NCI-H1092 treated with DMSO at 0.1 percent for 48 hours (cell line): ENCODE measurements at places on chromosomes 7 and 10.

GRCh38 chr7:130356121-130356875, 11.7 kb downstream of the CPA5 start:
- no peak for DNase-seq

DNA sequence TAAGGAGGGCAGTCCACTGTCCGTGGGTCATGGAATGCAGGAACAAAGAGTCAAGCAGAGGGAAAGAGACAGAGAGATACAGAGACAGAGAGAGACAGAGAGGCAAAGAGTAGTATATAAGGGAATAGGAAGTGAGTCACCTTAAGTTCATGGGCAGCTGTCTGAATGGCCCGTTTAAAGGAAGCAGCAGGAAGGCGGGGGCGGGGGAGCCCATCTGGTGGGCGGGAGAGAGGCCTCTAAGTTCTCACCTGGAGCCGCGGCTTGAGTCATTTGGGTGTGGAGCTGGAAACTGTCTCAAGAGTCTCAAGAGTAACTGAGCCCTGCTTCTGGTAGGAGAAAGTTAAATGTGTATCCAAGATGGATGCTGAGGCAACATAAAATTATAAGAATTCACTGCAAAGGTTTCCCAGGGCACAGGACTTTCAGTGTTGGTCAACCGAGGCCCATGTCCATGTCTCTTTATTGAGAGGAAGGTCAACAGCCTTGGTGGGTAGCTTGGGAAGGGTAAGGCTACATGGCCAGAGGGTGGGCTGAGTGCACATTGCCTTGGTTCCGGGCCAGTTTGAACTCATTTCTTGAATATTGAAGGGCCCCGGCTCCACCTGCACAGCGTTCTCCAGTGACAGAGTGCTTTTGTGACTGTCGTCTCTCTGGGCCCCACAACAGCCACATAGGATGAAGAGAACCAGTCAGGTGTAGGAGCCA, 85.5 kb upstream of the CACUL1 start:
- no peak for DNase-seq

DNA sequence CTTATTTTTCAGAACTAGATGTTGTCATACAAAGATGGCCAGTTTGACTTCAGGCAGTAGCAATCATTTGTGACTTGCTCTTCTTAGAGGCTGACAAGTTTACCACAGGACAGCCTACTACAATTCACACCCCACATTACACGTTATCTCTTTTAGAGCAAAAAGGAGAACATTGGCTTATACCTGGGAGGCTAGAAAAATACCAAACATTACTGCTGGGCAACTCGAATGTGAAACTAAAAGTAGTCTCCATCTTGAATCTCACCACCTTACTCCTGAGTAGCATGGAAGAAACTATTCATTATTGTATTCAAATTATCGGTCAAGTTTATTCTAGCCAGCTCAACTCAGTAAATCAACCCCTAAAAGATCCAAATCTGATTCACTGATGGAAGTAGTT, 90.7 kb upstream of the TMEM26 start:
- DNase-seq: no peak

- DNase-seq: peak; percentile 78
Measured at GRCh38 chr7:82605247-82605864, 161.8 kb upstream of the CACNA2D1 start.

DNA sequence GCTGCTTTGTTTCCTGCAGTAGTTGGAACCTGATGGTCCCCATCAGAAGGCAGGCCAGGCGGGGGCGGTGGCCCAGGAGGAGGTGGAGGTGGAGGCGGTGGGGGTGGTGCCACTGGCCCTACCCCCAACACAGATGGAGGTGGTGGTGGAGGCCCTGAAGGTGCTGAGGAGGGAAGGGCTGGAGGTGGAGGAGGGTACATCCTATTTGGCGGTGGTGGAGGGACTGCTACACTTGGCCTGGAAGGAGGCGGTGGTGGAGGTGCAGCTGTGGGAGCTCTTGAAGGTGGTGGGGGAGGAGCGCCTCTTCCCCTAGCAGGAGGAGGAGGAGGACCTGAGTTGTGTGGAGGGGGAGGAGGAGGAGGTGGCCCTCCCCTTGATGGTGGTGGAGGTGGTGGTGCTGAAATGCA, 36.8 kb downstream of the LMOD2 start:
- no peak for DNase-seq

GRCh38 chr10:130792096-130792845, 519.2 kb downstream of the TCERG1L start:
- no peak for DNase-seq

DNA sequence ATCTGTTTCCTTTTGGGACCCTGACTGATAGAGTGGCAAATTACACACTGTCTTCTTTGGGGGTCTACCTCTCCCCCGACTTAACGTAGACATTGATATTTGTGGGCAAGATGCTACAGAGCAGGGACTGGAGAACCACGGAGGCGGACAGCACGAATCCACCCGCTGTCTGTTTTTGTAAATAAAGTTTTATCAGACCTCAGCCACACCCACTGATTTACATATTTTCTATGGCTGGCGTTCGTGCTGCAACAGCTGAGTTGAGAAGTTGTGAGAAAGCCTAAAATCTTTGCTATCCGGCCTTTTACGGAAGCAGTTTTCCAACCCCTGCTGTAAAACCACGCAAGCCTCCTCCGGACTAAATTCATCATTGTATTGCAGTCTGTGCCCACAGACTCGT, 17.2 kb upstream of the SLC35B4 start:
- no peak for DNase-seq

DNA sequence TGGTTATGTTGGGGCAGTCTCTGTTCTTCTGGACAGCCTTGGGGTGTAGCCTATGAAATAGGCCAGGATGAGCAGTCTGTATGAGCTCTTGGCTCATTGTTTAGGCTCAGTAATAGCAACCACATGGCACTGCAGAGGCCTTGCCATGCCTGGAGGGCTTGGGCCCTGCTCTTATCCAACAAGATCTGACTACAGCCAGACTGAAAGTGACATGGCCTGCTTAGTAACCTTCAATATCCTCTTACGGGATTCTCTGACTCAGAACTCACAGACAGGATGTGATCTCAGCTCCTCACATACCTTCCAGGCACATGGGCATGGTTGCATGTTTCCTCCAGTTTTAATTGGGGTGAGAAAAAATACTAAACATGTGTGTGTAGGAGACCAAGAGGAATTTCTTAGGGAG, 289.3 kb downstream of the PTEN start:
- DNase-seq: no peak

GRCh38 chr10:66837990-66838389, 87.8 kb upstream of the LRRTM3 start:
- DNase-seq: no peak

- no peak for DNase-seq
Measured at GRCh38 chr10:33151344-33151864, 183.1 kb downstream of the NRP1 start.

- DNase-seq: no peak
Measured at GRCh38 chr10:2949948-2950354, 117.4 kb upstream of the PFKP start.

GRCh38 chr10:121823993-121824463, 103.8 kb downstream of the ATE1 start:
- peak; percentile 2 for DNase-seq

- DNase-seq: no peak
Measured at GRCh38 chr10:117727421-117727820, 184.9 kb downstream of the EMX2 start.

GRCh38 chr7:55177068-55177530, 158.3 kb downstream of the EGFR start:
- no peak for DNase-seq

GRCh38 chr7:45149606-45150005, 8.0 kb upstream of the RAMP3 start:
- DNase-seq: no peak

GRCh38 chr7:2231992-2232765, 566 bp downstream of the MAD1L1 start:
- peak; percentile 69 for DNase-seq

DNA sequence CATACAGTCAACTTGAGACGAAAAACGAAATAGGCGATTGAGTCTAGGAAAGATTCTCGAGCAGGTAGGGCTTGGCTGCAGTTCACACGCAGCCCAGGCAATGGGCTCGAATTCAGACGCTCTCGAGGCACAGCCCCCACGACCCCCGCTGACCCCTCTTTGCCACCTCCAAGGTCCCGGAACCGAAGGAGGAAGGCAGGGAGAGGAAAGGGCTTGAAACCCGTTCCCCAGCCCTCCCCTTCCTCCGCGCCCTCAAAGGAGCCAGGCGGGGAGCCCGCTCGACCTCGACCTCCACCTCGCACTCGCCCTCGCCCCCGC, 441 bp downstream of the CCDC186 start:
- peak; percentile 3 for DNase-seq

DNA sequence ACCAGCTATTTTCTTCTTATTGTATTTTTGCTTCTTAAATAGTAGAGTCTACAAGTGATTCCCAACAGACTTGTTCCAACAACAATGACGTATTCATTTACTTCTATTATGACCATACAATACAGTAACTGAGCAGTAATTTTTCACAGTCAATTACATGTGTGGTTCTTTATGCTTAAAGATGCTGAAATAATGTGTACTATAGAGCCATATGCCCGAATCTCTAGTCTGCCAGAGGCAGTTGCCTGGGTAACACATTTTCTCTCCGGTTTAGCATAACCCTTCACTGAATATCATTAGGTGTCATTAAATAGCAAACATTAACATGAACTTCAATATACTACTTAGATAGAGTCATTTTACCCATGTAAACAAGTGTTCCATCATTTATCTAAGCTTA, 75.0 kb downstream of the SLC25A13 start:
- peak; percentile 52 for DNase-seq

DNA sequence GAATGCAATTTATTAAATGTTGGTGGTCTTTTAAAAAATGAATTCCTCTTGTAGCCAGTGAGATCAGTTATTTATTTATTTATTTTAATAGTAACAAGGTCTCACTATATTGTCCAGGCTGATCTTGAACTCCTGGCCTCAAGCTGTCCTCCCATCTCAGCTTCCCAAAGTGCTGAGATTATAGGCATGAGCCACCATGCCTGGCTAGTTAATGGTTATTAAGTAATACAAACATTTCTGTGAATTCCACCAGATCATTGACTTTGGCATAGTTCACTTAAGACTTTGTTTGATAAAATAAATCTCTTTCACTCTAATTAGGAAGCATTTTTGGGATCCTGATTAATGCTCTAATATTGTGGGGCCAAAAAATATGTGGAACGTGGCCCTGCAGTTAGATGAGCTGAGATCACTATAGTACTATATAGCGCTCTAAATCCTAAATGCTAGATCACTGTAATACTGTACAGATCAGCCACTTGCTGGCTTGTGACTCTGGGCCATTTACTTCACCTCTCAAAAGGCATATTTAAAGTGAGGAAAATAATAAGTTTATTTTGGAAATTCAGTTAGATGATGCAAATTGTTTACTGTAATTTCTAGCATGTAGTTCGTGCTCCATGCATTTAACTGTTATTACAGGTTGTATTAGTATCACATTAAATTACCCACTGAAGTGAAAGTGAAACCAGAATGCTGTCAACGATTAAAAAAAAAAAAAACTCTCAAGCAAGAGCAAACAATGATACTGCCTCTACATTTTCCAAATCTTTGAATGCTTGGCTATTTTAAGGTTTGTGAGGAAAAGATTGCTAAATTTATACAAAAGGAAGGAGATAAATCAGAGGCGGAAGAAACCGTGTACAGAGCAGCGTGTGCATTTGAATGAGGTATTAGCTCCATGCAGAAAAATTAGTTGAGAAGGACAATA, 15.9 kb upstream of the FAS start:
- no peak for DNase-seq

- DNase-seq: no peak
Measured at GRCh38 chr10:24370877-24371276, 161.9 kb downstream of the KIAA1217 start.

GRCh38 chr10:75948583-75948982, 517.2 kb downstream of the LRMDA start:
- DNase-seq: no peak

- no peak for DNase-seq
Measured at GRCh38 chr7:111126987-111127386, 36.1 kb downstream of the LRRN3 start.

- no peak for DNase-seq
Measured at GRCh38 chr10:8628351-8628750, 573.9 kb downstream of the GATA3 start.

DNA sequence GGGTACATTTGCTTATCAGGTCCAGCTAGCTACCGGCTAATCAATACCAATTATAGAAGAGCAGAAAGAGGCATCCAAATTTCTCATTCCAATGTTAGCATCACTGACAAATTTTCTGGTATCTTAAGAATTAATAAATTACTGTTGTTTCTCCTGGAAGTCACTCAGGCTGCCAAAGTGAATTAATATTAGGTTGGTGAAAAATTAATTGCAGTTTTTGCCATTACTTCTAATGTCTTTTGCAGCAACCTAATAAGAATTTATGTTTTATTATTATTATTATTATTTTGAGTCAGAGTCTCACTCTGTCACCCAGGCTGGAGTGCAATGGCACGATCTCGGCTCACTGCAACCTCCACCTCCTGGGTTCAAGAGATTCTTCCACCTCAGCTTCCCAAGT, 979.9 kb downstream of the TYW1 start:
- no peak for DNase-seq

GRCh38 chr7:84216472-84216871, 21.9 kb upstream of the SEMA3A start:
- no peak for DNase-seq

GRCh38 chr10:26540601-26541000, 102.5 kb downstream of the APBB1IP start:
- DNase-seq: no peak

DNA sequence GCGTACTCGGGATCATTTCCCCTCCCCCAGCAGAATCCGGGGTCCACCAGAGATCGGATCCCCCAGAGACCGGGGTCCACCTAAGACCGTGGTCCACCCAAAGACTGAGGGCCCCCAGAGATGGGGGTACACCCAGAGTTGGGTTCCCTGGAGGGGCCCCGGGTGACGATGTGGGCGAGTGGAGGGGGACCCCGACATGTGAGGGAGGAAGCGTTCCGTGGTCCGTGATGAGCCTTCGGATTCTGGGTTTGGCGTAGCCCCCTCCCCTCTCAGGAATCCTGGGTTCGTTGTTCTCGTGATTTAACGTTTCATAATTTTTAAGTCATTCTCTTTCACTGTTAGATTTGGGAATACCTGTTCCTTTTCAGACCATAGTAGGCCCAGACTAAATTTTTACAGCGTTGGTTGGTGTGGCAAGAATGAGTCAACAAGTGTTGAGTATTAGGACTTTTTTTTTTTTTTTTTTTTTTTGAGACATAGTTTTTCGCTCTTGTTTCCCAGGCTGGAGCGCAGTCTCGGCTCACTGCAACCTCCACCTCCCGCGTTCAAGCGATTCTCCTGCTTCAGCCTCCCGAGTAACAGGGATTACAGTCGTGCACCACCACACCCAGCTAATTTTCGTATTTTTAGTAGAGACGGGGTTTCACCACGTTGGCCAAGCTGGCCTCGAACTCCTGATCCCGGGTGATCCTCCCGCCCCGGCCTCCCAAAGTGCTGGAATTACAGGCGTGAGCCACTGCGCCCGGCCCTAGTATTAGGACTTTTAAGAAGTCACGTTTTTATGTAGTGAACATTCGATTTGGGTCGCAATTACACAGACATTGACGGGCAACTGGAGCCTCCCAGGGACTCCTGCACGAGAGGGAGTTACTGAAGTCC, 672 bp downstream of the GTPBP4 start:
- DNase-seq: no peak

DNA sequence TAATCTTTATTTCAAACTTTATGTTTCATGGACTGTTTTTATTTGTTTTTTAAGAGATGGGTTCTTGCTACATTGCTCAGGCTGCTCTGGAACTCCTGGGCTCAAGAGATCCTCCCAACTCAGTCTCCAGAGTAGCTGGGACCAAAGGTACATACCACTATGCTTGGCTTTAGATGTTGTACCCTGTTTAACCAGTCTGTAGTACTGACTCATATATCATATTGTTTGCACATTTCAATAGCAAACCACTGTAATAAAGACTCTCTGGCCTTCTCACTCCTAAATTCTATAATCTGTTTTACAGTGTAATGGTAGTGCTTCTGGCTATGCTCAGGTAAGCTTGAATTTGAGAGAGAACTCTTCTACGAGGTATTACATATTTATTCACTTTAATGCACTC, 413.6 kb upstream of the PCDH15 start:
- DNase-seq: no peak
